ENCODE measurements at places on chromosomes 5 and 9. TPM values are rescaled to one million over a fixed set of nuclear protein-coding genes. Genes with fewer than 3 reads are reported as not detected.

GRCh38 chr9:124471761-124472160 lies 21.5 kb downstream of the ADGRD2 start:
- DNase-seq: no peak

GRCh38 chr9:17907779-17908508 lies 329.1 kb downstream of the SH3GL2 start:
- no peak for DNase-seq

DNA sequence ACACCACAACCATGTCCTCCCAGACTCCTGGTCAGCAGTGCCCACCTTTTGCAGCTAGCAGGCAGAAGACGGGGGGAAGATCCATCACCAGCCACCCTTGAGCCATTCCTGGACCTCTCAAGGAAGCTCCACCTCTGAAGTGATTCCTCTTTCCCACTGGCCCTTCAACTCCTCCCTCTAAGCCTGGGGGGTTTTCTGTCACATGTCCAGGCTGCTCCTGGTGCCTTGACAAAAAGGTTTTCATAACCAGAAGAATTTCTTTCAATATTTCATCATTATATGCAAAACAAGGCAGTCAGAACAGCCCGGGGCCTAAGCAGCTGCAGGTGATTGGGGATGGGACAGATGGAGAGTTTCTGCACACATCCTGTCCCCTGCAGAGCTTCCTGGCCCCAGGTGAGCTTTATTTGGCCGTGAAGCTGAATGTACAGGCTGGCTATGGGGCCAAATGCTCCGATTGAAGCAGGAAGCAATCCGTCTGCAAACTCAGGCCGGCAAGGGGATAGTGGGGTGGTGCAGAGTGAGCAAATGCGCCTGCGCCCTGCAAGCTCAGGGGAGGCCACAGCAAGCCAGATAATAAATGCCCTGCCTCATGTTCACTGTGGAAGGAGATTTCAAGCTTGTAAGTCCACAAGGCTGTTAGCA lies 173.5 kb downstream of the C5orf15 start:
- no peak for DNase-seq

DCAF12 gene
- 8.4 TPM for polyA plus RNA-seq

GRCh38 chr9:101639785-101640665 lies 45.3 kb upstream of the PPP3R2 start:
- DNase-seq: no peak

- no peak for DNase-seq
Measured at GRCh38 chr5:68839019-68839552, 254.7 kb upstream of the SLC30A5 start.

GRCh38 chr5:138033907-138034306 lies 1.0 kb upstream of the FAM13B start:
- DNase-seq: no peak

DNA sequence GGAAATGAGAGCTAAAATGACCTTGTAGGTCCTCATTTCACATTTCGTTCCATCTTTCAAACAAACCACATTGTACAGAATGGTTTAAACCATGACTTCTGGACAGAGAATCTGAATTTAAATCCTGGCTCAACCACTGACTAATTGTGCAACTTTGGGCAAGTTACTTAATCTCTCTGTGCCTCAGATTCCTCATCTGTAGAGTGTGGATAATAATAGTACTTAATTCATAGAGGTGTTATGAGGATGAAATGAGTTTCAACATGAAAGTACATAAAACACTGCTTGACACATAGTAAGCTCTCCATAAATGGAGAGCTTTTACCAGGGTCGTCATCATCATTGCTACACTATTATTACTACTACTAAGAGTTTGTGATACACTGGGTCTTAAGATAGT lies 46.3 kb upstream of the FOXE1 start:
- DNase-seq: no peak
